ENCODE measurements at places on chromosomes 7 and 10.

DNA sequence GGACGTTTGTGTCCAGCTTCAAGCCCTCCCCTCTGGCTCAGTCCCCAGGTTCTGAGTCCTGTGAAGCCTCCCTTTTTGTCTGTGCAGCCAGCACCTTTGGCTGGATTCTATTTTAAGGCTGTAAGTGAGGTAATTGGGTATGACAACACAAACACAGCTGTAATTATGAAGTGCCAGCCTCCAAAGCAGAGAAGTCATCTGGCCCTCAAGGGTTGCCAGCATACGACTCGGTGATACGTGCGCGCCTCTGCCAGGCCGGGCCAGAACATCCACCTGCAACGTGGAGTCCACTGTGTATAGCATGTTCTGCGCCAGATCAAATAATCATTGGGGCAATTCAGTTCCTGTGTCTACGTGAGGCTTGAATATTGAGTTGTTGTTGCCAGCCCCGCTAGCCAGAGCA lies 6.7 kb upstream of the FAM180A start:
- DNase-seq, result no peak

GRCh38 chr7:127667017-127667670 lies 15.2 kb downstream of the SND1 start:
- DNase-seq, result no peak

DNA sequence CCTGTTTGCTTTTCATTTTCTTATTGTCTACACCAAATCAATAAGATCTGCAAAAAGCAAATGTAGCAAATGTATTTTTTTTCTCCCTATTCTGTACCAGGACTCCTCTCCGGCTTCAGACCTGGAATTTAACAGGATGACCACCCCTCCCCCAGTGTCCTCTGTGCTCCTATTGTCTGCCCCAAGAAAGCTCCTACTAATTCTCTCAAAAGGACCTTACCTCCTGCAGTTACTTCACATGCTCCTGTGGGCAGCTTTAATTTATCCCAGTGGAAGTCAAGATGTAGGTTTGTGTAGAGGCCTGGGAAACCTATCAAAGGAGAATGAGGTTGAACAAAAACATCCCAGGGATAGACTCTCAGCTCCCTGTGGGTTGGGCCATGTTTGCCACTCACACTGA lies 31.3 kb downstream of the PLXNA4 start:
- DNase-seq, result no peak

DNA sequence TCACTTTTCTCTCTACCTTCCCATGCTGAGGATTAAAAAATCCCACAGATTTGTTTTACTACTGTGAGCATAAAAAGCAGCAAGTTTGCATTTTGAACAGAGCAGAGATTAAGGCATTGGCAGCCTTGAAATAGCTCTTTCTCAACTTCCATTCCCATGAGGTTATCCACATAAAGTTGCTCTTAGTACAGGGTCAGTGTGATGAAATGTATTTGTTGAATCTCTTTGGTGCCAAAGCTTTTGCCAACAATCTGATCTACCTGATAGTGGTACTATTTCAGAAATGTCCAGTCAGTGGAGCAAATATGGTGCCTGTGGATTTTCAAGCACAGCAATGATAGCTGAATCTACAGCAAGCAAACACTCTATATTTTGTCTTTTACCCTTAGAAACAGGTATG lies 254.8 kb downstream of the INHBA start:
- no peak for DNase-seq

DNA sequence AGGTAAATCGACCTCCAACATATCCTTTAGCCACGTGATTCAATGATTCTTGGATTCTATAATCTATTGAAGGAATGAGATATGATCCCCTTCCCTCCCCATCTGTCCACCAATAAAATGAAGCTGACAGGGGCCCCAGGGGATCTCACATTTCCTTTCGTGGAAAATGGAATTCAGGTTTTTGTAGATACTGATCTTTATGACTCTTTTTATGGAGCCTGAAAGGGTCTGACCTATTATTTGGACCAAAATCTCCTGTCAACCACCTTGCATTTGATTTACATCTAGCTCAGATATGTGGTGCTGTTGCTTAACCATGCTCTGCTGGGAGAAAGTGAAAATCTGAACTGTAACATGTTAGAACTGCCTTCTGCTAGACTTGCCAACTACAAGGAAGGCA lies 234.0 kb upstream of the CXCL12 start:
- DNase-seq, result no peak

DNA sequence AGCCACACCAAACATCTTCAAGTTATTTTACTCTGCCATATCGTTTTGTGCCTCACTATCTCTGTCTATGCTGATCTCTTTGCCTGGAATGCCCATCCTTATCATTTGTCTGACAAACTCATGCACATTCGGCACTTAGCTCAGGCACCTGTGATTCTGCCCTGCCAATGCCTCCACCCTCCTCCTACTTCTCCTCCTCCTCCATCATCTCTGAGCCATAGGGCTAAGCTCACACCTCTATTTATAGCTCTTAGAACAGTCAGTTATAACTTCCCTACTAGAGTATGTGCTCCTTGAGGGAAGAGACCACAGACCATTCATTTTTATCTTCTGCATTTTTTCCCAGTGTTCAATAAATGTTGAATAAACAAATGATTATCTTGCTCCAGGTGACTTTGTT lies 51.2 kb upstream of the CDK13 start:
- no peak for DNase-seq

DNA sequence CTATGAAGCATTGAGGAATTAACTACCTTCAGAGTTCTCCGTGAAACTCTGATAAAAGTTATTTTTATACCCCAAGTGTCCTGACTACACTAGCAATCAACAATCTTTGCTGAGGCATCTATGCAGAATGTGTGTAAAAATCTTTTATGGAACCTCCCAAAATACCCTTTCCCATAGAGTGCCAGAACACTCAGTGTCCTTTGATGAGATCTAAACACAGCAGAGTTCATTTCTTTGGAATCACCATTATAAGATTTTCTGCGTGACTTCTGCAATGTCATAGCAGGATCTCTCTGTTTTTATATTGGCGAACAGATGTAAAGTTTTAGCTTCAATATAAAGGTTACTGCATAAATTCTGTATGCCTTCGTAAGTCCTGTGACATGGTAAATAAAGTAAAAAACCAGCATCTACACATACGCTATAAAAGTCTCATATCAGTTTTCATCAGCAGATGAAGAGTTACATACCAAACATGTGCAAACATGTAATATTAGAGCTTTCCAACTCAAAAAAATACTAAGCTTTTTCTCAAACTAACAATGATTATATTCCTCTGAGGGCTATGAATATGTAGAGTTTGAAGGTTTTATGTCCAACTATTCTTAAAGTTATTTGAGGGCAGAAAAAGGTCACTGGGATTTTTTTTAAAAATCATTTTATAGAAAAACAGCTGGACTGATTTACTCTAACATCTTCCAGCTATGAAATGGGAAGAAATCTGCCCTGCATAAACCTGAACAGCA lies 67.2 kb downstream of the SKIDA1 start:
- peak; percentile 68 for DNase-seq

GRCh38 chr7:5677538-5678294 lies 103.7 kb downstream of the RNF216 start:
- DNase-seq, result no peak

DNA sequence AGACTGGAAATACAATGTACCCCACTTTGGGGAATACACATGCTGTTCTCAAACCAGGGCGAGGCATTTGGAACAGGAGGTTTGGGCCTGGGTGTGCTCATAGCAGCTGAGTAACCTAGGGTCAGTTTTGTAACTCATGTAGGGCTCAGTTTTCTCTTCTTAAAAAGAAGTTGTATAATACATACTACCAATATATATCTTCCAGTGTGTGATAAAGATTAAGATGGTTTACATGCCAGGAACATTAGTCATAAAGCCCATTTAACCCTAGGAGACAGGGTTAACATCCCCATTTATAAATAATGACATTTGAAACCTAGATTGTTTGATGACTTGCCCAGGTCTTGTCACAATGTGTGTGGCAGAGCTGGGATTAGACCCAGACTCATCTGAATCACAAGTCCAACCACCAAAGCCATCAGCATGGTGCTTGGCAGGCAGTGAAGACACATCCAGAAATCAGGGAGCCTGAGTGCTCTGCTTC lies 6.0 kb downstream of the AKR1B10 start:
- DNase-seq, result no peak

All from forelimb muscle (tissue), 1 donor.